ENCODE measurements at places on chromosomes 16 and 17.

DNA sequence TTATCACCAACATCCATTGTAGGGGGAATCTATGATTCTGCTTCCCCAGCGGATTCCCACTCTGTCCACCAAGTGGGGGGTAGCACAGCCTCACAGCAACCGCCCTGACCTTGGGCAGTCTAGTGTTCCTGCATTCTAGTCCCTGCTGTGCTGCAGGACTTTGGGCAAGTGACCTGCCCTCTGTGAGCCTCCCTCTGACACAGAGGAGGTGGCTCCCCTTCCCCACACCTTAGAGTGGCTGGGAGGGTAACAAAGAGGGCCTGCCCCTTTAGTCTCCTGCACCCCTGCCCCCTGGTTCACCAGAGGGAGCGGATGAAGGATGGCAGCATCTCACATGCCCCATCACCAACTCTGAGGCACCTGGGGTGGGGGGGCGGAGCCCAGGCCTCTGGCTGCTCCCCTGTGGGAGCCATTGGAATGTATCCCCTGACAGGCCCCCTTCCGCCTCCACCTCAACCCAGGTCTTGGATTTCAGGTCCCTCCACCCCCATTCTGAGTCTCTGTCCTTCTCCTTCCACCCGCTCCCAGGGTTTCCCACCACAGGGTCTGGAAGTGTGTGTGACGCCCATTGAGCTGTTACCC lies 10.1 kb downstream of the GAS2L2 start:
- DNase-seq, result no peak

GRCh38 chr17:65977041-65977440 lies 214.9 kb downstream of the CEP112 start:
- DNase-seq, result no peak

DNA sequence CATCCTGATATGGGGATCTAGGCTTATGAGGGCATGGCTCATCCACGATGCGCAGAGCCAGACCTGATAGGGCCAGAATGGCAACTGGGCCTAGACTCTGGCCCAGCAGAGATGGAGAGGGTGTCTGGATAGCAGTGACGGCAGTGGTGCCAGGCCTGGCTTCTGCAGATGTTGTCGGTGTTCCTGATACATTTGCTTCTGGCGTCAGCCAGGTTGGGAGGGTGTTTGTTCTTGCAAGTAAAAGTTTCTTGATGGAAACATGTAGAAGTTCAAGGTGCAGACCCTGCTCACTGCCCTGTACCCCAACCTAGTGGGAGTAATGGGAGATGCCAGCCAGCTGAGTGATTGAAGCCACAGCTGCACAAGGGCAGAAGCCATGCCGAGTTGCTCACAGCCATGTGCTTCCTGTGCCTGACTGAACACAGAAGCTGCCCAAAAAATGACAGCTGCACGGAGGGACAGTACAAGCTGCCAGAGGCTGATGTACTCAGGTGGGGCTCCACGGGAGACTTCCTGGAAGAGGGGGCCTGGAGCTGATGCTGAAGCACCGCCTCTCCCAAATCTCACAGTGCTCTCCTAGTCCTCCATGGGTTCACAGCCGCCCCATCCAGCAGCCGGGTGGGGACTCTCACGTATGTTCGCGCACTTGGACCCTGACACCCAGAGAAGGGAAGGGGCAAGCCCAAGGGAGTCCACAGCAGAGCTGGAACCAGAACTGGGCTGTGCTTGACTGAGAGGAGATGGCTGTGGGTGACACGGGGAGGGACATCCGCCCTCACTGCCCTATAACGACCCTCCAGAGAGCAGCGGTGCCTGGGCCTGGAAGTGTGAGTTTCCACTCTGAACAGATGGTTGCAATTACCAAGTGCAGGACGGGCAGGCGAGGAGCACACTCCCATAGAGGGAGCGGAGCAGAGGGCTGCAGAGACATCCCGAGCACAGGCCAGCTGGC lies 78.7 kb downstream of the N4BP1 start:
- DNase-seq, result no peak

GRCh38 chr17:34357398-34357797 lies 1.1 kb downstream of the CCL13 start:
- no peak for DNase-seq

GRCh38 chr17:44120851-44121605 lies 2.4 kb downstream of the HDAC5 start:
- no peak for DNase-seq

- DNase-seq, result no peak
Observed at GRCh38 chr17:1040216-1040600, 43.3 kb downstream of the TIMM22 start.

GRCh38 chr16:46739934-46740333 lies 8.2 kb downstream of the MYLK3 start:
- no peak for DNase-seq

DNA sequence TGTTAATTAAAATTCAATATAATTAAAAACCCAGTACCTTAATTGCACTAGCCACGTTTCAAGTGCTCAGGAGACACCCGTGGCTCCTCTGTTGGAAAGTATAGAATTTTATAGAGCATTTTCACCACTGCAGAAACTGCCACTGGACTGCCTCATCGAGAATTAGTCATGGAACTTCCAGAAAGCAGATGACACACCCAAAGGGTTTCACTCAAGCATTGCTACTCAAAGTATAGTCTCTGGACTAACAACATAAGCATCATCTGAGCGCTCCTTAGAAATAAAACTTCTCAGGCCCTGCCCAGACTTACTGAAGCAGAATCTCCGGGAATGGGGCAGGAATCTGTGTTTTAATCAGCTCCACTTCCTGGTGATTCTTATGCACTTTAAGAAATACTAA lies 63.5 kb upstream of the GPR139 start:
- DNase-seq, result no peak

DNA sequence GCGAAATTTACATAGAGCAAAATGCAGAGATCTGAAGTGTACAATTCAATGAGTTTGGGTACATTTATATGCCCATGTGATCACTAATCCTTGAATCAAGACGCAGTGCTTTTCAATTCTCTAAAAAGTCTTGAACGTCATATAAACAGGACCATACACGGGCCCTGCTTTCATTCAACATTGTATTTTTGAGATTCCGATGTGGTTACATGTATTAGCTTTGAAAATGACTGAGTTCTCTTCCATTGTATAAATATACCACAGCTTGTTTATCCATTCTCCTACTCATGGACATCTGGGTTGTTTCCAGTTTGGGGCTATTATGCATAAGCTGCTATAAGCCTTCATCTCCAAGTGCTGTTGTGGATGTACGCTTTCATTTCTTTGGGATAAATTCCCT lies 45.5 kb downstream of the ZCCHC14 start:
- DNase-seq, result no peak

- no peak for DNase-seq
Observed at GRCh38 chr17:32688221-32688620, 188.7 kb downstream of the MYO1D start.

DNA sequence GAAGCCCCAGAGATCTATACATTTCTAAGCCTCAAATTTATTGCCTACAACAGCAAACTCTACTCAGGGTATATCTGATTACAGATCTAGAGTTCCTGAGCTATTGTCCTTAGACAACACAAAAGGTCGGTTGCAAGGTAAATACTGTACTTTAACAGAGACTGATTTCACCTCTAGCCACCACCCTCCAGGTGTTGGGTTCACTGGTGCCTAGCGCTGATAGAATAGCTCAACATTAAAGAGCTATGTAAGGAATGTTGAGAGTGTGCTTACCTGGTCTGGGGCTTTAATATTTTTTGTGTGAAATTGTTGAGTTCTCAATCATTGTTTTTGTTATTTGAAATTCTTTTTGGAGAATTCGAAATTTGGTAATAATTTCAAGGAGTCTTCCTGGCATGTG lies 277.0 kb upstream of the PSMD7 start:
- DNase-seq, result no peak

- DNase-seq, result no peak
Observed at GRCh38 chr16:86753399-86753798, 175.1 kb downstream of the FOXL1 start.

DNA sequence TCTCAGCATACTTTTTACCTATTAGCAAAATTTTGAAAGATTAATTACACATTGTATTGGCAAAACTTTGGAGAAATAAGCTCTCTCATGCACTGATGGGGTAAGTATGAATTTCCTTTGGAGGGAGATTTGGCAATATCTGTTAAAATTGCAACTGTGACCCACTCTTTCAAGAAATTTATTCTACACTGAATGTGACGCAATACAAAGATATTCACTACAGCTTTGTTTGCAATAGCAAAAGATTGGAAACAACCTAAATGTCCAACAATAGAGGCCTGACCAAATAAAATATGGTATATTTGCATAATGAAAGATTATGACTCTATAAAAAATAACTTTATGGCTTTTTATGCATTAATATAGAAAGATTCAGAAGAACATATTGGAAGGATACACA lies 363.5 kb downstream of the GRIN2A start:
- no peak for DNase-seq

GRCh38 chr17:28908640-28909167 lies 5.8 kb upstream of the DHRS13 start:
- no peak for DNase-seq

GRCh38 chr17:82985973-82986372 lies 93.4 kb upstream of the METRNL start:
- DNase-seq, result no peak

- DNase-seq, result no peak
Observed at GRCh38 chr17:40550608-40551007, 14.7 kb downstream of the CCR7 start.

- no peak for DNase-seq
Observed at GRCh38 chr17:77119668-77120301, 21.0 kb upstream of the SEC14L1 start.

- DNase-seq, result no peak
Observed at GRCh38 chr17:41322094-41322902, 6.8 kb upstream of the KRTAP17-1 start.

- no peak for DNase-seq
Observed at GRCh38 chr16:50961952-50962351, 189.1 kb downstream of the SALL1 start.
